ENCODE measurements at places on chromosomes 1 and 21. TPM values are rescaled to one million over a fixed set of nuclear protein-coding genes. Genes with fewer than 3 reads are reported as not detected.

Gene PGLYRP3
- polyA plus RNA-seq = not detected

Gene SLAMF9
- not detected for polyA plus RNA-seq

Gene DCDC2B
- polyA plus RNA-seq = not detected

Gene GBP6
- polyA plus RNA-seq = not detected

Data from urinary bladder (tissue), 4 donors.